ENCODE measurements at places on chromosomes 11 and 22.

GRCh38 chr11:1569251-1569780, 2.8 kb downstream of the DUSP8 start:
- DNase-seq = no peak

DNA sequence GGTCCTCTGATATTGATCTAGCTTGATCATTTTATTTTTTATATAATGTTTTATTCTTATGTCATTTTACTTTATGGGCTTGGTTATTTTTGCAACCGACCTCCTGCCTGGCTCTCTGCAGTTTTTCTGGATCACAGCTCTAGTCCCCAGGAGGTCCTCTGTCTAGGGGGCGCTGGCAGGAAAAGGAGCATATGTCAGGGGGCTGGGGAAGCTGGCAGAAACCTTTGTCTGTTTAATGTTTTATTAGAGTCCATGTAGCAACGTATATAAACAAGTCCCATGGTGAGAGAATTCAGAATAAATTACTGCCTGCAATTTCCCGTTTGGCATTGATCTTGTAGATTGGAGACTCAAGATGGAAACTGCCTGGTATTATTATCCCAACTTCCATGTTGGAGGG, 133.5 kb upstream of the ZBED5 start:
- DNase-seq = no peak

DNA sequence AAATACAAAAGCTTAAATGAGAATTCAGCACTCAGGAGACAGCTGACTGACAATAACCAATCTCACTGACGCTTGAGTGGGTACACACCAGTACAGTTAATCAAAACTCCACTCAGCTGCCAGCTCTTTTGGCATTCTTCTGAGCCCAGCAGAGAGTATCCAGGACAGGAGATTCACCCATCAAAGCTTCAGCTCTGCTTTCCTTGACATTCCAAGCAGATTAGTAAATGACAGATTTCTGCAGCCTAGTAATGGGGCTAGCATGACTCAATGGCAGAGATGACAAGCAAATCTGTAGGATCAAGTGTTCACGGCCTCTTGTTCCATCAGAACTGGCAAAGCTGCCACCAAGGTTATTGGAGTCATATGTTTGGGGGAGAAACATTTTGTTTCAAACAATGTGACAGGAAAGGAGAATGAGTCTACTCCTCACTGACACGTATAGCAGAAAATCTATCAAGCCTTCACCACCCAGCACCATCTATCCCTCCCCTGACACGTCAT, 420.0 kb downstream of the DYNC2H1 start:
- no peak for DNase-seq

GRCh38 chr22:17562906-17563870, at the start of gene SLC25A18:
TSS of gene SLC25A18 (plus strand) at chr22:17563498. CDS start at chr22:17579945, 16,447 bp downstream.
- no peak for DNase-seq

DNA sequence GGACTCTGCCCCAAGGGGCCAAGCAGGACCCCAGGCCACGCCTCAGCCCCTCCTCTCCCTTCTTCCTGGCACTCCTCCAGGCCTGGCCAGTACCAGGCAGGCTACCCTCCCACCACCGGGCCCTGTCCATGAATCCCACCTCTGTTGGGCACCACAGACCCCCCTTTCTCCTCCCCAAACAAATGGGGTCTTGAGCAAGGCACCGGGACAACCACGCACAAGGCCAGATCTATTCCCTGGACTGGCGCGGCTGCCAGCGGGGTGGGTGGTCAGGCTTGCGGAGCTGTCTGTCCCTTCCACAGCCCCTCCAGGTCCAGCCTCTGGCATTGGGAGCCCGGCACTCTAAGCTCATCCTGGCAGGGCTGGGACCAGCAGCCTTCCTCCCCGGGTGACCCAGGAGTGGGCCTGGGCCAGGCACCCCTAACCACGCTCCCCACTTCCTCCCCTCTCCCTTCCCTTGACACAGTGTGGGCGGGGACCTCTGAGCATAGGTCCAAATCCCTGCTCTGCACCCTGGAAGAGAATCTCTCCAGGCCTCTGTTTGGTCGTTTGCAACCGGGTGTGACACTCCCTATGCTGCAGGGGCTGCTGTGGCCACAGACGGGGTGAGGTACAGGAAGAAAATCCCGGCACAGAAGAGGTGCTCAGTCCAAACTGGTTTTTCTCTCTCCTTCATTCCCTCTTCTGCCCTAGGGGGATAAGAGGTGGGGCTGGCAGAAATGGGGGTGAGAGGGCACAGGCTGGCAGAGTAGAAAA, 14.6 kb downstream of the ELFN2 start:
- DNase-seq = no peak

DNA sequence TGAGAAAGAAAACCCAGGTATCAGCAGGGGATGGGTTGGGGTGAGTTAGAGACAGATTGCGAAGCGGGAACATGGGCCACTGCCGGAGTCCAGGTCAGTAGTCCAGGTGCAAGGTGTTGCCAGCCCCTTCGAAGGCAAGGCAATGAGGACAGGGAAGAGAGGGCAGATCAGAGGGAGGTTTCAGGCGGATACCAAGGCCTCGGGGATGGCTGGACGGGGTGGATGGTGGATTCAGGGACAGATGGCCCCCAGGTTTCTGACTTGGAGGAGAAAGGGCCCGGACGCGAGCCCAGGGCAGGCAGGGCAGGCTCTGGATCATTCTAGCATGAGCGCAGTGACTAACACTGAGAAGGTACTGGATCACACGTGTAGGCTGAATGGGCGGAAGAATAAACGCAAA, 25.4 kb upstream of the IGSF9B start:
- no peak for DNase-seq

GRCh38 chr11:75338516-75339208, 12.8 kb downstream of the ARRB1 start:
- no peak for DNase-seq

GRCh38 chr11:102240502-102240901, 76.8 kb upstream of the BIRC3 start:
- DNase-seq = no peak

DNA sequence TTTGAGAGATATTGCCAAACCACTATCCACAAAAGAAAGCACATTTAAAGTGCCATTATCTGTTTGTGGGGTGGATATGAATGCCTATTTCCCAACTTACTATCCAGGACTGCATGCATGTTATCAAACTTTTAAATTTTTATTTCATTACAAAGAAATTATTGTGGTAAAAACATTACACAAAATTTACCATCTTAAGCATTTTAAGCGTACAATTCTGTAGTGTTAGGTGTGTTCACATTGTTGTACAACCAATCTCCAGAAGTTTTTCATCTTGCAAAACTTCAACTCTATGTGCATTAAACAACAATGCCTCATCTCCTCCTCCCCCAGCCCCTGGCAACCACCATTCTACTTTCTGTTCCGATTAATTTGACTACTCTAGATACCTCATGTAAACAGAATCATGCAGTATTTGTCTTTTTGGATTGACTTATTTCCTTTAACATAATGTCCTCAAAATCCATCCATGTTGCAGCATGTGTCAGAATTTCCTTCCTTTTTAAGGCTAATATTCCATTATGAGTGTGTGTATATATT, 17.6 kb upstream of the CD44 start:
- no peak for DNase-seq

GRCh38 chr11:120536797-120537169, 25.2 kb downstream of the GRIK4 start:
- DNase-seq = no peak

DNA sequence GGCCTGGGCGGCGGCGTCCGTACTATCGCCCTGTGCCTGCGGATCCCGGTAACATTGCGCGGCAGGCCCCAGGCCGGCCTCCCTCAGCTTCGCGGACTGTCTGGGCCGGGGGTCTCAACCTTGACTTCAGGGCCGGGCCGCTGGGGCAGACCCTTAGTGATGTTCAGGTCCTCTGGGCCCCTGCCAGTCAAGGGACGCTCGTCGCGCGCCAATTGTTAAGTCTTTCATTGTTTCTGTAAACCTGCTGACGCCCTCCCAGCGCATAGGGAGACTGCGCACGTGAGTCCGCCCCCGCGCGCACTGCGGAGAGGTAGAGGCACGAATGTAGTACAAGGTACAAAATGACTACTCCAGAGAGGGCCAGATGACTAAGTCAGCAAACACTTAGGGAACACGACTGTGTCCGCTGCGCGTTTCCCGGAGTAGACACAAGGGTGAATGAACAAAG, 451 bp upstream of the HDHD5 start:
- DNase-seq = no peak

- no peak for DNase-seq
Measured at GRCh38 chr11:132050577-132051165, 680.3 kb downstream of the NTM start.

GRCh38 chr11:495537-495931, 11.5 kb downstream of the RNH1 start:
- DNase-seq = no peak

- DNase-seq = no peak
Measured at GRCh38 chr11:37908219-37908548, 1310.1 kb upstream of the RAG2 start.

- DNase-seq = no peak
Measured at GRCh38 chr11:75506827-75507226, 18.9 kb downstream of the GDPD5 start.

DNA sequence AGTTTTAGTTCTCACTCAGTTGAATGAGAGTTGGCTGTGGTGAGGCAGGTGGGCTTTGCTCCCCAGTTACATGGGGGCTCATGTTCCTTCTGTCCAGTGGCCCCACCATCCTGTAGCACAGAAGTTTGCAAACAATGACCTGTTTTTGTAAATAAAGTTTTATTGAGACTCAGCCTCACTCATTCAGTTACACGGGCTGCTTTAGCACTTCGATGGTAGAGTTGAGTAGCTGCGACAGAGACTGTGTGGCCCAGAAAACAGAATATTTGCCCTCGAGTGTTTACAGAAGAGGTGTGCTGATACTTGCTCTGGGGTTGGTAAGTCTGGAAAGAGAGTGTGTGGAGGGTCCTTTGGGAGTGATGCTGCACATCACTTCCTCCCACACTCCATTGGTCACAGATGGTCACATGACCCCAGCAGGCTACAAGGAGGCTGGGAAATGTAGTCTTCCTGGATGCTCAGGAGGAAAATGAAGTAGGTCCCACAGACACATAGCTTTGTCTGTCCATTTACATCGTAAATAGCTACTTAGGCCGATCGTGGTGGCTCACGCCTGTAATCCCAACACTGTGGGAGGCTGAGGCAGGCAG, 34.6 kb downstream of the IFT27 start:
- no peak for DNase-seq

- no peak for DNase-seq
Measured at GRCh38 chr22:33652615-33653014, 267.7 kb downstream of the LARGE1 start.

DNA sequence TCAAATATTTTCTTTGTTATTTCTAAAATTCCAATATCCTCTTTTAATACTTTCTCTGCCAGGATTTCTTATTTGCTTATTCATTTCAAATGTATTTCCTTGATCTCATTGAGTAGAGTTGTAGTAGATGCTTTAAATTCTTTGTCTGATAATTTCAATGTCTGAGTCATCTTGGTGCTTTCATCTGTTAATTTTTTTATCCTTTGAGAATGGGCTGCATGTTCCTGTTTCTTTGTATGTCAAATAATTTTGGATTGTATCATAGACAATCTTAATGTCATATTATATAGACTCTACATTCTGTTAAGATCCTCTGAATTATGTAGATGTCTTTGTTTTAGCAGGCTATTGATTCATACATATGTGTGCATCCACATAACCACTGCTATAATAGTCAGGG, 57.5 kb downstream of the MYEOV start:
- no peak for DNase-seq

DNA sequence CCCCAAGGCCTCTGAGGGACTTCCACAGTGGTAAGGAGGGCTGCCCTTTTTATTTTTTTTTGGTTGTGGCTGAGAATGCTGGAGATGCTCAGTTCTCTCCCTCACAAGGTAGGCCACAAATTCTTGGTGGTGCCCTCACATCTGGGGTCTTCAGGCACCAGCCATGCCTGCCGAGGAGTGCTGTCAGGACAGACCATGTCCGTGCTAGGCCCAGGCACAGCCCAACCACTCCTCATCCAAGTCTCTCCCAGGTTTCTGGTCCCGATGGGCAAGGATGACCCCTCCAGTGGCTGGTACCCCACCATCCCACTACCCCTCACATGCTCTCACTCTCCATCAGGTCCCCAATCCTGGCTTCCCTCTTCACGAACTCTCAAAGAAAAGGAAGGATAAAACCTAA, 4.2 kb downstream of the THY1 start:
- no peak for DNase-seq

DNA sequence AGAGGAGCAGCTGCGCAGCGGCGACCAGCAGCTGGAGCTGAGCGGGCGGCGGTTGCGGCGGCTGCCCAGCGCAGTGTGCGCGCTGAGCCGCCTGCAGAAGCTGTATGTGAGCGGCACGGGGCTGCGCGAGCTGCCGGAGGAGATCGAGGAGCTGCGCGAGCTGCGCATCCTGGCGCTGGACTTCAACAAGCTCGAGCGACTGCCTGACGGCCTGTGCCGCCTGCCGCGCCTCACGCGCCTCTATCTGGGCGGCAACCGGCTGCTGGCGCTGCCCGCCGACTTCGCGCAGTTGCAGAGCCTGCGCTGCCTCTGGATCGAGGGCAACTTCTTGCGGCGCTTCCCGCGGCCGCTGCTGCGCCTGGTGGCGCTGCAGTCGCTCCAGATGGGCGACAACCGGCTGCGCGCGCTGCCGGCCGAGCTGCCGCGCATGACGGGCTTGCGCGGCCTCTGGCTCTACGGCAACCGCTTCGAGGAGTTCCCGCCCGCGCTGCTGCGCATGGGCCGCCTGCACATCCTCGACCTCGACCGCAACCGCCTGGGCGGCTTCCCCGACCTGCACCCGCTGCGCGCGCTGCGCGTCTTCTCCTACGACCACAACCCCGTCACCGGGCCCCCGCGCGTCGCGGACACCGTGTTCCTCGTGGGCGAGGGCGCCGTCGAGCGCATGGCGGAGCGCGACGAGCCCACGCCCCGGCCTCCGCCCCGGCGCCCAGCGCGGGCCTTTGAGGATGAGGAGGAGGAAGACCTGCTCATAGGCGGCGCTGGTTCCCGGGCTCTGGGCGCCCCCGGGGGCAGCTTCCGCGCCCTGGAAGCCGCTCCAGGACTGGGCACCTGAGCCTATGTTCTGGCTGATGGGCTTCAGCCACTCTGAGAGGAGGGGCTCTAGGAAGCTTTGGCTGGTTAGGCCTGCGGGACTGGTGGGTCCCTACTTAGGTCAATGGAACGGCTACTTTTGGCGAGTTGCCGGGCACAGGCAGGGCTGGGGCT, 787 bp downstream of the LRRC10B start:
- DNase-seq = peak; percentile 50

Measured in stimulated activated CD4-positive, alpha-beta T cell treated with anti-CD3 and anti-CD28 coated beads, Interleukin-15, amount 100 ng/mL, for 1 hour (primary cell).